Fibroblast of villous mesenchyme (primary cell): ENCODE measurements at places on chromosomes 3 and 15. TPM values are rescaled to one million over a fixed set of nuclear protein-coding genes. Genes with fewer than 3 reads are reported as not detected.

DNA sequence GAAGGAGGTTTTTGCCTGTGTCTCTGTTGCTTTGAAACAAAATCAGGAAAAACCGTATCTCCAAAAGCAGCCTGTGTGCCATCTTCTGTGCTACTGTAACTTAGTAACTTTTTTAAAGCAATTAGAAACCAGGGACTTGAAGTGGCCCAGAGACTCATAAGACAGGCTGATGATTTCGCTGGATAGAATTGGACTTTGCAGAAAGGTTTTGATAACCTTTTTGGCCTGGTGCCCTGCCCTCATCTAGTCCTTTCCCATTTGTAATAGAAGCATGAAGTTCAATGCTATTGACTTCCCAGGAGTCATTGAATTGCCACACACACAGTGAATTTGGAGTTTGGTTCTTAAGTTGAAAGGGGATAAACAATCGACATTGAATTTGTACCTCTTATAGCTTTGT lies 157.2 kb downstream of the PTPRG start:
- no peak for DNase-seq

GRCh38 chr3:149019580-149019979 lies 28.2 kb downstream of the GYG1 start:
- DNase-seq: no peak

GRCh38 chr3:30505866-30506520 lies 100.4 kb upstream of the TGFBR2 start:
- DNase-seq: peak; percentile 78

- DNase-seq: peak; percentile 12
These were observed 1.9 kb upstream of the MEX3B start for GRCh38 chr15:82047453-82048400.

Gene SLC6A1
- total RNA-seq: not detected in 2 replicates

DNA sequence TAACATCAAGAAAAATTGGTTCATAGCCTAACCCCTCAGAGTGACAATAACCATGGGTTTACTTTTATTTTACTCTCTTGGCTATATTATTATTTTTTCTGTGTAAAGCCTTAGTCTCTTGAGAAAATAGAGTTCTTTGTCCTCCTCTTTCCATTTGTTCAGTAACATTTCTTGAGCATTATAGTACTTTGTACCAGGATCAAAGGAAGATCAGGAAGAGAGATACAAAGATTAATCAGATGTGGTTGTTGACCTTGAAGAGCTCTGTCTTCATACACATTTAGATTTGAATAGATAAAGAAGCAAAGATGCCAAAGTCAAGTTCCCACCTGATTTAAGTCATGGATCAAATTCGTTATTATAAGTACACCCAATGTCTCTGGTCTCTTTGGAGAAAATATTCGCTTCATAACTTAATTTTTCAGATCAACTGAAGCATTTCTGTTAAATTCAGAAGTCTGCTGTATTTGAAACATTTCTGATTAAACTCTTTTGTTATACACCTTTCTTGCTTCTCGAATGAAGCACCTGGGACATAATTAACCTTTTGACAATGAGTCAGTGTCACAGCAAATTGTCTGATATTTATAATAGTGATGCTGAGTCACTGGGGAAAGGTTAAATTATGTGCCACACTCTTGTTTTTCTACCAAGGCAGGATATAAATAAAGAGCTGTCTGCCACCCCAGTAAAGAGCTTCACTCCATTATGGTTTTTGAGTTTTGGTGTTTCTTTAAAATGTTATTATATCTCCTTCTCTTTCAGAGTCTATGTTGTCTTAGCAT lies 100.2 kb downstream of the GHSR start:
- DNase-seq: no peak

- DNase-seq: no peak
These were observed 60.8 kb downstream of the CGGBP1 start for GRCh38 chr3:87997966-87998365.

DNA sequence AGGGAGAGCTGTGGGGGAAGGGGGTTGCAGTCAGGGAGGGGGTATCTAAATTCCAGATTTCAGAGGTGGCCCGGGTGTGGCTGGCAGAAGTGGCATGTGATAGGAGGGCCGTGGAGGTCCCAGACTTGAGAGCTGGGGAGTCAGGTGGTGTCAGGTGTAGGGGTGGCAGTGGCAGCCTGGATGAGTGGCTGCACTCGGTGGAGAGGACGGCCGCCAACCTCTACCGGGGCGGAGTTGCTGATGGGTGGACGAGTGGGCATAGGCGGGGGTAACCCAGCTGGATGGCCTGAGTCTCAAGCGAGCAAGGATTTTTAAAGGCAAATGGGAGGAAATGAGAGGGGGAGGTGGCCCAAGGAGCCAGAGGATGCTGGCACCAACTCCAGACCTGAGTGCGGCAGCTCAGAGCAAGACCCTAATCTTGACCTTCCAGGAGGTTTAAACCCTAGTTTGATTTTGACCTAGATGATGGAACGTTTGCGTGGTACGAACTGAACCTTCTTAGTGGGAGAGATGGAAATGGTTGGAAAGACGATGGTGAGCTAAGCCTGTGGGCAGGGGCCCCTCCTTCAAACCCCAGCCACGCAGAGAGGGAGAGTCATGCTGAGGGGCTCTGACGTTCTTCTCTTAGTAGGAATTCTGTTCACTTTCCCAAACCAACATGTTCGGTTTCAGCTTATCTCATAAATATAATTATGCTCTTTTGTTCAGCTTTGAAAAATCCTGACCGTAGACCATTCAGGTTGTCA lies 8.0 kb downstream of the TRAK1 start:
- DNase-seq: no peak

Gene WNT7A
- not detected in 2 replicates for total RNA-seq

GRCh38 chr15:90451053-90451850 lies 63.2 kb downstream of the IQGAP1 start:
- DNase-seq: peak; percentile 64

DNA sequence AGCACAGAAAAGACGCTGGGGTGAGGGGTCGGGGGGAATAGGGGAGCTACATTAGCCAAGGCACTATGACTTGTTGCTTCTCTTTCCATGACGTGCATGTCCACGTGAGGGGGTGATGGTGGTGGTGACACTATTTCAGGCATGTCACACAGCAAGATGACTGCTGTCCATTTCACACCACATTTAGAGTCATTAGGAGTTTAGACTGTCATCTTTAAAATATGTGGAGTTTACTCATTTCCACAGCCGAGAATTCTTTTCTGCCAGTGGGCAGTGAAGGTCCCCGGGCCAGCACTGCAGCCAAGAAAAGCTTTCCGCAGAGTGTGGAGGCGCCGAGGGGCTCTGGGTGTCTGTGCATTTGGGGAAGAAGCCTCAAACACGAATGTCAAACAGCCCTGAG lies 954 bp upstream of the DGKG start:
- no peak for DNase-seq

Gene NPAP1
- not detected in 2 replicates for total RNA-seq

GRCh38 chr15:86322629-86323028 lies 243.0 kb downstream of the AGBL1 start:
- no peak for DNase-seq
